Hematopoietic multipotent progenitor cell treated with erythropoietin and hydrocortisone succinate and interleukin-3 and kit ligand, for 15 days (in vitro differentiated cells): ENCODE measurements at places on chromosomes 3 and 15.

DNA sequence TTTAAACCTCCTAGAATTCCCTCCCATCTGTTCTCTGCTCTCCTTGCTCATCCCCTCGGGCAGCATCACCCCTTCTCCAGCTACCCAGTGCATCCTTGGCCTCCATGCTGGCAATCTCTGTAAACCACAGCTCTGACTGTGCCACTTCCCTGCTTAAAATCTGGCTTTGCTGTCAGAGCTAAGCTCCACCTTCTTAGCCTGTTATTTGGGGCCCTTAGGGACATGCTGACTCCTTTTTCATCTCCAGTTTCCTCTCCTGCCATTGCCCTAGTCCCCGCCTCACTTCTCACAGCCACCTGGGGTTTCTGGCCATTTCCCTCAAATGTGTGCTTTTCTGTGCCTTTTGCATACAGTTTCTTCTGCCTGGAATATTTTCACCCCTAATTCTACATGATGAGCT is 5.7 kb downstream of the SLC6A20 start:
- no peak for DNase-seq

DNA sequence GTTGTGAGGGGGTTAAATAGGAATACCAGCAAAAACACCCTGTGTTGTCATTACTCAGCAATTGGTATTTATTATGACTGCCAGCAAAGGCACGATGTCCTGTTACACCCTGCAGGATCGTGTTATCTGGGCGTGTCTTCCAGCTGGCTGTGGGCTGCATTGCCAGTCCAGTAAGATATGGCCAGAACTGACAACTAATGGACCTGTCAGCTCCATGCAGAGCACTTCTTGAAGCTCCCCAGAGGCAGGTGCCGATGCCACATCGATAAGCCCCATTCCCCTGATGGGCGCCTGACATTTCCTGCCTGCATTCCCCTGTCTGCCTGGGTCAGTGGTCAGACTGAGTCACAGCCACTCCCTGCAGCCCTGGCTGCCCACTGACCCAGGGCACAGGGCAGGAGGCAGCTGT is 79.7 kb upstream of the RASGRF1 start:
- DNase-seq = peak; percentile 81

GRCh38 chr3:25397150-25397549 is 30.9 kb upstream of the RARB start:
- no peak for DNase-seq

DNA sequence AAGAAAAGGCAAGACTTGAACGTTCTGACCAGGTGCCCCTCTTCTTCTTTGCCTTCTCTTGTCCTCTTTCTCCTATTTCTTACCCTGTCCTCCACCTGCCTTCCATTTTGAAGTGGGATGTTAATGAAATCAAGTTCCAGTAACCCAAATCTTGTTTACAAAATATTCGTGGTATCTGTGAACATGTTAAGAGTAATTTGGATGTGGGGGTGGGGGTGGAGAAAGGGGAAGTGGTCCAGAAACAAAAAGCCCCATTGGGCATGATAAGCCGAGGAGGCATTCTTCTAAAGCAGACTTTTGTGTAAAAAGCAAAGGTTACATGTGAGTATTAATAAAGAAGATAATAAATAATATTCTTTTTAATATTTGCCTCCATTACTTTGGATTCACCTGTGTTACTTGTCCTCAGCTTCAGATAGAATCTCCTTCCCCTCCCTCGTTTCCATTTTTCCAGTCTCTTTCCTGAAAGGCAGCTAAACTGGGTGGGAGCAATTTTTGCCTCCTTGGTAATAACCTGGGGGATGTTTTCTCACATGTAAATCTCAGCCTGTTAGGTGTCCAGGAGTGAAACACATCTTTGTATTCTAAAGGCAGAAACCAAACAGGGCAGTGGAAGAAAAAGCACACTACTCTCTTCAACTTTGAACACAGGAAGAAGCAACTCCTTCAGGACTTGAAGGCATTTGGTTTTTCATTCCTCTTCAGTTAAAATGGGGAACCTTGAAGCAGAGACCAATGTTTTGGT is 3.2 kb downstream of the CHST2 start:
- DNase-seq = peak; percentile 29

DNA sequence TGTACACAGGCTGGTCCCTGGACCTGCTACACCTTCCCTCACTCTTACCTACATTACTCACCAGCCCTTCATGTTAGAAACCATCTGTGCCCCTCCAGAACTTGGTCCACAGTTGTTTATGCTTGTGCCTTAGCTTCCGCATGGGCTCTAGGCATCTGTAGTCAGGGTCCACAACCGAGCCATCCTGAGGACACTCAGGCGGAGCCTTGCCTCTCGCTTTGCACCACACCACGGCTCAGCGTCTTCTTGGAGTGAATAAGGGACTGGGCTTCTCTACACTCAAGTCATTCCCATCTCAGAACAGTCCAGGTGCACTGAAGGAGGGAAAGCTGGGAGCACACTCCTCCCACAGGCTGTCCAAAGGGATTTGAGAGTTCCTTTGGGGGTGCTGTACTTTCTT is 97.8 kb downstream of the HMG20A start:
- no peak for DNase-seq

GRCh38 chr15:40486066-40486770 is 15.4 kb downstream of the CHST14 start:
- DNase-seq = no peak

- no peak for DNase-seq
Observed at GRCh38 chr3:168796339-168796738, 700.6 kb upstream of the GOLIM4 start.

DNA sequence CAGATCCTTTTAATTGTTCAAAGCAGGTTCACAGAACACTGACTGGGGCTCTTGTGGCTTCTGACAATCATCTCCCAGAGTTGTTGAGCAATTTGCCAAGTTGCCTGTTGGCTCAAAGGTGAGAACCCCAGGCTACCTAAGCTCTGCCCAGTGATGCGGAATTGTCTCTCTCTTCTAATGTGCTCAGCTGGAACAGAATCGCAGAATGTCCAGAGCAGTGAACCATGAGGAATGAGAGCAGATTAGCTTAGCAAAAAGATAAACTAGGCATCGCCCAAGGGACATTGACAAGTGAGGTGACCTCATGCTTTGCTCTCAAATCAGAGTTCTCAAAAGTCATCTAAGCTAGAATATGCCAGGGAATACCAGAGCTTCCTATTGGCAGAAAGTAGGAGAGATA is 148.1 kb downstream of the WDR76 start:
- DNase-seq = no peak

DNA sequence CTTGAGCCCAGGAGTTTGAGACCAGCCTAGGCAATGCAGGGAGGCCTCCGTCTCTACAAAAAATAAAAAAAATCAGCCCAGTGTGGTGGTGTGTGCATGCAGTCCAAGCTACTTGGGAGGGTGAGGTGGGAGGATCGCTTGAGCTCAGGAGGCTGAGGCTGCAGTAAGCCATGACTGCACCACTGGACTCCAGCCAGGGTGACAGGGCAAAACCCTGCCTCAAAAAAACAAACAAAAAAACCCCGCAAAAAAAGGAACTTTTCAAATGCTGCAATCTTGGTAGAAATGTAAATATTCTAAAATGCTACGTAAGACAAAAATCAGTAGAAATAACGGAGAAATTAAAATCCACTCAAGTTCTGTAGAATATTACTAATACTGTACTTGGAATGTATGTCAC is 108.1 kb upstream of the MELTF start:
- peak; percentile 56 for DNase-seq

DNA sequence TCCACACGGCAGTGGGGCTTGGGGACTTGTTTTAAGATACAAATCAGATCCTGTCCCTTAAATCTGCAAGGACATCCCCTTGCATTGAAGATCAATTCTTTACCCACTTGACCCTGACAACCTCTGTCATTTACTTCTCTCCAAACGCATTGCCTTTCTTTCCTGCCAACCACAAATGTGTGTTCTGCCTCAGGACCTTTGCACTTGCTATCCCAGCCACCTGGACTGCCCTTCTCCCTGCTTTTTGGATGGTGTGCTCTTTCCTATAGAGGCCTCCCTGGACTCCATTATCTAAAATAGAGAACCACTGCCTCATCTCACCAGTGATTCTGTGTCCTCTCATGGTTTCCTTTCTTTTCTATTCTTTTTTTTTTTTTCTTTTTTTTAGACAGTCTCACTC is 1.5 kb upstream of the RPL29 start:
- DNase-seq = no peak

GRCh38 chr15:91001209-91001608 is 6.9 kb upstream of the PRC1 start:
- DNase-seq = no peak

GRCh38 chr15:50127255-50127777 is 8.3 kb upstream of the ATP8B4 start:
- DNase-seq = no peak

- no peak for DNase-seq
Observed at GRCh38 chr15:72482275-72482674, 8.1 kb downstream of the ARIH1 start.

DNA sequence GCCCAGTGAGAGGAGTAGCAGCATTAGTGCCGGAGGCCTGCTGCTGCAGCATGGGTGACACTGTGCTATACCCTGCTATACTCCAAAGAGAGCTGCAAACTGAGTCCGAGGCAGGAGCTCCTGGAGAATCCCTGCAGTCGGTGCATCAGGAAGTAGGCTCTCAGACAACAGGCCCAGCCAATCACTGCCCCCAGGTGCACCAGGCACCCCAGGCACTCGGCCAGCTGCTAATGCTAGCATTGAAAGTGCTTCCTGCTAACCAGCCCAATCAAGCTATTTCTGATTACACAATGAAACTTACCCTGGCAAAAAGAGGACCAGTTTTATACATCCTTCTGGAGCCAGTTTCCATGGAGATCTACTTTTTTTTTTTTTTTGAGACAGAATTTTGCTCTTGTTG is 45.6 kb upstream of the IREB2 start:
- no peak for DNase-seq

- DNase-seq = no peak
Observed at GRCh38 chr15:40342416-40343320, 1.9 kb upstream of the CCDC9B start.

GRCh38 chr3:176848431-176849214 is 348.7 kb downstream of the TBL1XR1 start:
- no peak for DNase-seq

DNA sequence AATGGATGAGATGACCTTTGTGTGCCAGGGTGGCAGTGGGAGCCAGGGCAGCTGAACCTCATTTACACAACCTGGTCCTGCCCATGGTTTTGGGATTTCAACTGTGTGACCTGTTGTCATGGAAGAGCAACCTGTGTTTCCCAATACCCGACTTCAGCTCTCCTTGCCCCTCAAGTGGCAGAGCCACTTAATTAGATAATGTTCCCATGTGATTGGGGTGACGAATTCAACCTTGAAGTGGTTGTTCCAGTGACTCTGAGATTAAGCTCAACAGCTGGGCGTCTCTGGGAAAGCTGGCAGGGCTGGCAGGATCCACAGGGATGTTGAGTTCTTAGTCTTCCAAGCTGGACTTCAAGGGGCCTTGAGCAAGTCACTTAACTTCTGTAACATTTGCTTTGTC is 71.0 kb downstream of the THSD4 start:
- DNase-seq = no peak

DNA sequence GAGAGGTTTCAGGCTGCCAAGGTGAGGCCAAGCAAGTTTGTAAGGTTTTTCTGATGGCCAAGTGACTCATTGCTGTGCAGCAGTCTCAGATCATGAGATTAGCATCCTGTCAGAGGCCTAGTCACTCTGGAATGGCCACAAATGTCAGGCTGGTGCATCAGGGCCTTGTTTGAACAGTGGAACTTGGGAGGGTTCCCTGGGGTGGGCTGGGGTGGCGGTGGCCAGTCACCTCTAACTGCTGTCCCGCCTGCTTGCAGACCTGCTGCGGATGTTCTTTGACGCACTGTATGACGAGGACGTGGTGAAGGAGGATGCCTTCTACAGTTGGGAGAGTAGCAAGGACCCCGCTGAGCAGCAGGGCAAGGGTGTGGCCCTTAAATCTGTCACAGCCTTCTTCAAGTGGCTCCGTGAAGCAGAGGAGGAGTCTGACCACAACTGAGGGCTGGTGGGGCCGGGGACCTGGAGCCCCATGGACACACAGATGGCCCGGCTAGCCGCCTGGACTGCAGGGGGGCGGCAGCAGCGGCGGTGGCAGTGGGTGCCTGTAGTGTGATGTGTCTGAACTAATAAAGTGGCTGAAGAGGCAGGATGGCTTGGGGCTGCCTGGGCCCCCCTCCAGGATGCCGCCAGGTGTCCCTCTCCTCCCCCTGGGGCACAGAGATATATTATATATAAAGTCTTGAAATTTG is 2.8 kb upstream of the FAM131A start:
- peak; percentile 65 for DNase-seq

DNA sequence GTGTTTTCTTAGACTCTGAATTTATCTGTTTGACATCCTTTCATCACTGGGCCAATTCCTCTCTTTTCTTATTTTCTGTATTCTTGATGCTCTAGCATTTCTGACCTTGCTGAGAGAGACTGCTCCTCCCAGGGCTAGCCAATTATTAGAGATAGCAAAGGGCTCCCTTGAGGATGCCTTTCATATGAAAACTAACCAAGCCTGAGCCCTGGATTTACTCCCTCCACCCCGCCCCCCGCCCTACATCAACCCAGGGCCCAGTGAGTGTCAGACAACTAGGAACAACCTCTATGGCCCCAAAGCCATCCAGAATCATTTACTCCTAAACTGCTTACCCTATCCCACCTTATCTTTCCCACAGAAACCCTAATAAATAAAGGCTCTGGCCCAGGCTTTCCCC is 69.7 kb upstream of the LARS2 start:
- no peak for DNase-seq
